Amygdala (tissue), 56 donors: ENCODE measurements at places on chromosomes 2 and 18.

DNA sequence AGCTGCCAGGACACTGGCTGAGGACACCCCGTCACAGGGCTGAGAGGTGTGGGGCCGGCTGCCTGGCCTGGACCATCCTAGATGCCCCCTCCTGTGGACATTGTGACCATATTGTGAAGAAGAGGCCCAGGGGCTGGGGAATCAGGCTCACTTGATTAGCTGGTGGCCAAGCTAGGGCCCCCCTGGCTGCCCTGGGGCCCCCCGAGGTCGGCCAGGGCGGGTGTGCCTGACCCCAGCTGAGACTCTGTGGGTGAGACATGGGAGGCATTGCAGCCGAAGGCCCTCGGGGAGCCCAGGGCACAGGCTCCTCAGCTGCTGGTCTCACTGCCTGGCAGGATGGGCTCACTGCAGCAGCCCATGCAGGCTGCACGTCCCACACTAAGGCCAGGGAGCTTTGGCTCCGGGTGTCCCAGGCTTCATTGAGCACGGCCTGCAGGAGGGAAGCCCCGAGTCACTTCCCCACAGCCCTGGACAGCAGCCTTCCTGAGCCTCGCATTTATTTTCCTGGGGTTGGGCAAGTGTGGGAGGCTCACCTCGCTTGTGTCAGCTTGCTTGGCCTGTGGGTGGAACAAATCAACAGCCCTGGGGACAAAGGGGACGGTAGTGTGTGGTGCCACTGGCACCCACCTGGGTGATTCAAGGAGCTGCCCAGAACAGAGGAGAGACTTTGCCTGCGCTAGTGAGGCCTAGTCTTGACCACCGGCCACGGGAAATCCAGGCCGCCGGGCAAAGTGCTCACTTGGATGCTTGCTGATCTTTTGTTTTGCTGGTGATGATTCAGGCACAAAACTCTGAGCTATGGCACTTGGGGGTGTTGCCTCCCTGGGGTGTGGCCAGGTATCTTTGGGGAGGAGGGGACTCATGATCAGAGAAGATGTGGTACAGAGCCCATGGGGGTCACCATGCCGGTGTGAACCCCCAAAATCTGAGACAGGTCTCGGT lies 1.3 kb downstream of the GAL3ST2 start:
- no peak for DNase-seq

DNA sequence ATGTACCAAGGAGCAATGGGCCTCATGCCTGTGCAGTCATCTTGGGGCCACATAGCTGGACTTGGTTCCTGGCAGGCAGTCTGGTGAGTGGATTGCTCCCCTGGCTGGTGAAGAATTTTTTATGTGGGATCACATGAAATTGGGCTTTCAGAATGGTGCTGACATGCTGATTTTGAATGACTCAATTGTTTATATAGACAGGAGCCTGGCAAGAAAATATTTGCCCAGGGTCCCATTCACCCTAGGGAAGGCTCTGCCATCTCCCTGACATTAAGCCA lies 266.9 kb downstream of the DYSF start:
- no peak for DNase-seq

DNA sequence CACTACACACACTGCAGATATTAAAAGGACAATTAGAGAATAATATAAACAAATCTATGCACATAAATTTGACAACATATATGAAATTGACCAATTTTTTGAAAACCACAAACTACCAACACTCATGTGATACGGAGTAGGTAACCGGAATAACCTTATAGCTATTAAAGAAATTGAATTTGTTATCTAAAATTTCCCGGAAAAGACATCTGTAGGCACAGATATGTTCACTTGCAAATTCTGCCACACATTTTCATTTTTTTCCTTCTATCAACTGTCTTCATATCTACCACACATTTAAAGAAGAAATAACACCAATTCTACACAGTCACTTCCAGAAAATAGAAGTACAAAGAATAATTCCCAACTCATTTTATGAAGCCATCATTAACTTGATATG lies 22.4 kb downstream of the NLRC4 start:
- no peak for DNase-seq

- no peak for DNase-seq
Observed at GRCh38 chr2:210562502-210563080, 6.2 kb downstream of the CPS1 start.

DNA sequence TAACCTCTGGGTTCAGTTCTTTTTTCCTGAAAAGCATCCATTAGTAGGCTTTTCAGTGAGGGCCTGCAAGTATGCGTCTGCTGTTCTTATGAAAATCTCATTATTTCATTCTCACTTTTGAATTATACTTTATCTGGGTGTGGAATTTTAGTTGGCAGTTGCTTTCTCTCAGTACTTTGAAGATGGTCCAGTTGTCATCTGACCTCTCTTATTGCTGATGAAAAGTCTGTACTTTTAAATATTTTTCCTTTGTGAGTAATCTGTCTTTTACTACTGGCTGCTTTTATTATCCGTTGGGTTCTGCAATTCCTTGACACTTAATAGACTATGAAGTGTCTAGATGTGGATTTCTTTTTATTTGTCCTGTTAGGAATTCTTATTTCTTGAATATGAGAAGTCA lies 307.8 kb downstream of the CYP26B1 start:
- DNase-seq, result no peak

DNA sequence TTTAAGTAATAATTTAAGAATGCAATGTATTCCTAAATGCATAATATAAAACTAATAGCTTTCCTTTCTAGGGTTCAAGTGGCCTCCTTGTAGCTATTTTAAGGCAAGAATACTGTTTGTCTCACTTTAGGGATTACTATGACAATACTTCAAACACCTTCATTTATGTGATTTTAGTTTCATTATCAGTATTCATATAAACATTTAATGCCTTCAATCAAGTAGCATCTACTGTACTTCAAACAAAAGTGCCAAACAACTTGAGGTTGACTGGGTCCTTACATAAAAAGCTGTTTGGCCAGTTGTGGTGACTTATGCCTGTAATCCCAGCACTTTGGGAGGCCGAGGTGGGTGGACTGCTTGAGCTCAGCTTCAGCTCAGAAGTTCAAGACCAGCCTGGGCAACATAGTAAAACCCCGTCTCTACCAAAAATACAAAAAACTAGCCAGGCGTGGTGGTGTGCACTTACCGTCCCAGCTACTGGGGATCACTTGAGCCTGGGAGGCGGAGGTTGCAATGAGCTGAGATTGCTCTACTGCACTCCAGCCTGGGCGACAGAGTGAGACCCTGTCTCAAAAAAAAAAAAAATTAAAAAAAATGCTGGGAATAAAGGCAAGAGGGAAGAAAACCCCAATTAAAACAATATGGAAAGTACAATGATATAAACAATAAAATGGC lies 9.3 kb downstream of the MEX3C start:
- no peak for DNase-seq

GRCh38 chr2:25972049-25972823 lies 10.1 kb downstream of the KIF3C start:
- DNase-seq, result no peak

- no peak for DNase-seq
Observed at GRCh38 chr2:66030553-66030952, 404.4 kb upstream of the MEIS1 start.

DNA sequence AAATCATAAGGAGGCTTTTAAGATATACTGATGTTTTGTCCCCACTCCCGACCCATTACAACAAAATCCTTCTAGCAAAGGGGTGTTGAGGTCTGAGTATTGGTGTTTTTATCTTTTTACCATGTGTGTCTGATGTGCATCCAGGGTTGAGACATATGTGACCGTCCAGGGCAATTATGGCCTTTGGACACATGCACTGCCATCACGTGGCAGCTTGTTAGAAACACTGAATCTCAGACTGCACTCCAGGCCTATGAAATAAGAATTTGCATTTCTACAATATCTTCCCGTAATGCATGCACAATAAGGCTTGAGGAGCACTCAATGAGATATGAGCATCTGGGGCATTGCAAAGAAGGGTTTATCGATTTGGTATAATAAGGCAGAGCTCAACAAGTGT lies 235.1 kb upstream of the ZNF804A start:
- DNase-seq, result no peak

DNA sequence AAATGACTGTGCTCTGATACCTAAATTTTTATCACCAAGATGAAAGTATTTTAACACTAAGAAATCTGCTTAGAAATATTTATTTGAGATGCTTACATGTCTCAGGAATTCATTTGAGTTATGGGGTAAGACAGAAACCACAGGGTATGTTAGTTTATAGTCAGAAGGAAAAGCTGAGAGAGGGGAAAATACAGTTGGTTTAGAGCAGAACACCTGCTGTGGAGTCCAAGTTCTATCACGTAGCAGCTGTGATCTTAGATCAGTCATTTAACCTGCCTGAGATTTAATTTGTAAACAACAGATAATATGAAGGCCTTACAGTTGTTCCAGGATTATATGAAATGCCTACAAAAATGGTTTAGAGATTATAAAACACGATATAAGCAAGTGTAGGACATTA lies 29.0 kb downstream of the PDE6D start:
- no peak for DNase-seq

DNA sequence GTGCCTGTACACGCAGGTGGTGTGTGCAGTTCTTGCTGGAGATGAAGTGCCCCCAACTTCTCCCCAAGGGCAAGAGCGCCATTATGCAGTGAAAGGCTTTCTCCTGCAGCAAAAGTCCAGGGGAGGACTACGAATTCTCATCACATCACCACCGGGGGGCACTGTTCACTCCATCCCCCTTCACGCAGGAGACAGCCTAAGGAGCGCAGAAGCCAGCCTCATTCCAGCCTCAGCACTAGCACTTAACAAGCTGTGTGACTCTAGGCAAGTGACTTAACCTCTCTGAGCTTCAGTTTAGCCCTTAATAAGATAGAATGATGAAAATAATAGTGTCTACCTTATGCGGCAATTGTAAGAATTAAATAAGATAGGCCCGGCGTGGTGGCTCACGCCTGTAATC lies 32.3 kb downstream of the DNMT3A start:
- no peak for DNase-seq

DNA sequence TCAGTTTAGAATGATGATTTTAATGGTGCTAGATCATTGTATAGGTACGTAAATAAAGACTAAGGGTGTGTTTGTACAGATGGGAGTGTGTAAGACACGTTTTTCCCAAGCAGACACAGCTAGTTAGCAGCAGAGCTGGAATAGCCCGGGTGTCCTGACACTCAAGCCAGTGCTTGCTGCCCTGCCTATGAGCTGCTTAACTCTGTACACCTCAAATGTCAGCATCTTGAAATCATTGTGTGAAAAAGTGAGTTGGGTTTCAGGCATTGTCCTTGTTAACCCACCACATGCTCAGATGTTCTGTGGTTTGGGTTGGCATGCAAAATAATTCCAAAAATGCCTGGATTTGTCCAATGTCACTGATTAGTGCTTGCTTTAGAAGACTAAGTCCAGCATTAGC lies 13.0 kb upstream of the TET3 start:
- DNase-seq, result no peak

DNA sequence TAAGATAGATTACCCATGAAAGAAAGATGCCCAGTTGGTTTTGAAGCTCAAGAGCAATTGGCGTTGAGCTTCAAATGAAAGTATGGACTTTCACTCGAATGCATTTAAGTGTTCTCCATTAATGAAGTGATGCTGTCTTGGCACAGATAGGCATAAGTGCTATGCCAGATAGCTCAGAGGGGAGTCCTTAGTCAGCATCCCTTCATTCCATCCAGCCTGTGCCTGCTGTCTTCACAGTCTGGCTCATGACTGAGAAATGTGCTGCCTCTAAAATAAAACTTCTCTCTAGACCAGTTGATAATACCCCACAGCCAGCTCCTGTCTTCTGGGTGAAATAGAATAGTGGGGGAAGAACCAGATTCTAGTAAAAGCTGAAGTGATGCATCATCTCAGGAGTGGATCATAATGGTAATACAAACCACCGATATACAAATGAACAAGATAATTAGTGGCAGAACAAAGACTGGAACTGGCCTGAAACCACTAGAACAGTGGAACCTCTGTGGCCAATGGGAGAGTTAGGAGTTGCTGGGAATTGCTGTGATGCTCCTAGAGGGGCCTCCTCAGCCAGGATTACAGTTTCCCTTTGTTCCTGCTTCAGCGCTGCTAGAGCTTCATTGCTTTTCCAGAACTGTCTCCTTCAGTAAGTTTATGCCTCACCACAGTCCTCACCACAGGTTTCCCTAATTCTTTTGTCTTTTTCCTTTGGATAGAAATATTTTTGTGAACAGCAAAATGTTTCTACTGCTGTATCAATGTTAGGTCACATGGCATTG lies 359.3 kb downstream of the KIAA1328 start:
- no peak for DNase-seq

GRCh38 chr2:171723716-171724683 lies 36.7 kb downstream of the DYNC1I2 start:
- DNase-seq, result peak; percentile 3

- DNase-seq, result no peak
Observed at GRCh38 chr2:75702593-75702992, 8.1 kb downstream of the GCFC2 start.

DNA sequence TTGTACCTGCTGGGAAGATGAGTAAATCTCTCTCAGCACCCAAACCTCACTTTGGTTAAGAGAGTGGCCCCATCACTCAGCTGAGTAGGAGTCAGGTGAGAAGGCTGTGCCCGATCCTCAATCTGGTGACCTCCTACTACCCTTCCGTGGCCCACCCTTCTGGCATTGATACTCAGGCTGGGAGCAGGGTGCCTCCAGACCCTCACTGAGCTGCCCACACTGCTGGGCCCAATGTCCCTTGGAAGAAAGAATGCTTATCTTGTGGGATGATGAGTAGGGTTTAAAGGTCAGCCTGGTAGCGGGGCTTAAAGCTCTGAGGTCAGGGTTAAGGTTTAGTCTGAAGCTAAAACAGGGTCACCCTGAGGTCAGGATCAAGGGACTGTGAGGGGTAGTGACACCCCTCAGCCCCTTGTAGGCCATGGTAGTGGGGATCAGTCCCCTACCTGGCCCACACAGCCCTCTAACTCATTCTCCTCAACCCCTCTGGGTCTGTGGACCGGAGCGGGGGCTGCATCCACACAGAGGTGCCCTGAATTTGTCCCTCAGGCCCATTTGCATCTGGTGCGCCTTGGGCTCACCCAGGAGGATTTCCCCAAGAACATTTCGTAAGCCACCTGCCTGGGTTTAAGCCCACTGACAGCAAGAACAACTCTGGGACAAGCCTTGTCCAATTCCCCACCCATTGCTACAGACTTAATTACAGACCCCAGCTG lies 123.8 kb downstream of the CYP26B1 start:
- no peak for DNase-seq

DNA sequence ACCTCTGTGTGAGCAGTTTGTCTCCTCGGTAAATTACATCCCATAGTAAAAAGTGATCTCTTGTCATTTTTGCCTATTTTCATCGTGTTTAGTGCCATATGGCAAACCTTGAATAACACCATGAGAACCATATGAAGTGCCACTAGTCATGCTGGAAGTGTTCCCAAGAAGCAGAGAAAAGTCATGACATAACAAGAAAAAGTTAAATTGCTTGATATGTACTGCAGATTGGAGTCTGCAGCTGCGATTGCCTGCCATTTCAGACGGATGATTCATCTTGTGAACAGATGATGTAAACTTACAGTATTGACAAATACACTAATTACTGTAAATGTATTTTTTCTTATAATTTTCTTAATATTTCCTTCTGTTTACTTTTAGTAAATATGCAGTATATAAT lies 846.7 kb downstream of the BCL11A start:
- DNase-seq, result no peak

- no peak for DNase-seq
Observed at GRCh38 chr2:213971536-213971935, 439.3 kb upstream of the VWC2L start.

- no peak for DNase-seq
Observed at GRCh38 chr18:37787452-37787851, 221.9 kb upstream of the CELF4 start.

GRCh38 chr2:175414191-175414881 lies 232.8 kb upstream of the ATP5MC3 start:
- no peak for DNase-seq

GRCh38 chr2:158478816-158479215 lies 22.1 kb downstream of the PKP4 start:
- no peak for DNase-seq

GRCh38 chr18:25187521-25188192 lies 164.3 kb downstream of the ZNF521 start:
- no peak for DNase-seq
